ENCODE measurements at places on chromosomes 11 and 22.

GRCh38 chr11:10492084-10492483 is 37.0 kb downstream of the AMPD3 start:
- no peak for DNase-seq

- no peak for DNase-seq
Observed at GRCh38 chr11:91394073-91394726, 830.4 kb upstream of the FAT3 start.

- no peak for DNase-seq
Observed at GRCh38 chr11:94557992-94558391, 9.2 kb upstream of the PIWIL4 start.

- DNase-seq: no peak
Observed at GRCh38 chr11:8252946-8253345, 10.7 kb downstream of the LMO1 start.

DNA sequence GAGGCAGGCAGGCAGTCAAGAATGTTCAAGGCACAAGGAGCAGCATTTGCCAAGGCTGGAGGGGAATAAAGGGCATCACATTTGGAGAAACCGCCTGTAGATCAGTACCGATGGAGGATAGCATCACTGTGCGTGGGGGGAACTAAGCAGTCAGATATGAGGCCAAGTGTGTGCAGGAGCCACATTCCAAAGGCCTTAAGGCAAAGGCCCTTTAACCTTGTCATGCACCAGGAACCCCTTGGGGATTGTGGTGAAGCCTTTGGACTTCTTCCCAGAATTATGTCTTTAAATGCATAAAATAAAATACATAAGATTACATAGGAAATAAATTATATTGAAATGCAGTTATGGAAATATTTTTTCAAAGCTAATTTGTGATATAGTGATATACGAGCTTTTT is 532.1 kb downstream of the BUD13 start:
- no peak for DNase-seq

GRCh38 chr22:43957871-43958270 is 2.6 kb downstream of the SAMM50 start:
- DNase-seq: no peak

DNA sequence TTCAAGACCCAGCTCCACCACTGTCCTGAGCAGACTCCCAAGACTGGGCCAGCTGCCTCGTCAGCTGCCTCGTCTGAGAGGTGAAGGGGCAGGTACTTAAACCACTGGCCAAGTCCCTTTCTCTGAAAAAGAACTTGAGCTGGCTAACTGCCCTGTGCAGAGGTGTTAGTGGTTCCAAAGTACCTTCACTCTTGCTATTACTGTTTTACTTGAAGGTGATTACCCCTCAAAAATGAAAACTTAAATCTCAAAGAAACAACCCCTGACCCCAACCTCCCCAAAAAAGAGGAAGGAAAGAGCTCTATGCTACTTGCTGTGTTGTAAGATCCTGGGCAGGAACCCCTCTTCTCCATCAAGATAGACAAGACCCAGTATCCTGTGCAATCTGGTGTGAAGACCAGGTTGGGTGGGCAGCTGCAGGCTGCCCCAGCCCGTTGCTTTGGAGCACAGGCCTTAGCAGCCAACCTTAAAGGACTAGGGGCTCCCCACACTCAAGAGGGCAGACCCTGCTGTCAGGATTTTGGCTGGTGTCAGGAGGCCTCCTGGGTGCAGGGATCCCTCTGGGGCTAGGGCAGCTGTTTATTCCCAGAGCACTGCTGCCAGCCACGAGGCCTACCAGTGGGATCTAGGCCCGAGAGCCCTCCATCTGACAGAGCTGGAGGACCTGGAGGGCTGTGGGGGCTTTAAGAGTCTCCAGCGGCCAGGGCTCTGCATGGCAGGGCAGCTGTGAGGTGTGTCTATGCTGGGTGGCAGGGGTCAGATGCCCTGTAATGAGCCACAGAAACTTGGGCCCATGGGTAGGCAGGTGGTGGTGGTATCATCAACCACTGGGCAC is 13.0 kb downstream of the GUCD1 start:
- DNase-seq: no peak

DNA sequence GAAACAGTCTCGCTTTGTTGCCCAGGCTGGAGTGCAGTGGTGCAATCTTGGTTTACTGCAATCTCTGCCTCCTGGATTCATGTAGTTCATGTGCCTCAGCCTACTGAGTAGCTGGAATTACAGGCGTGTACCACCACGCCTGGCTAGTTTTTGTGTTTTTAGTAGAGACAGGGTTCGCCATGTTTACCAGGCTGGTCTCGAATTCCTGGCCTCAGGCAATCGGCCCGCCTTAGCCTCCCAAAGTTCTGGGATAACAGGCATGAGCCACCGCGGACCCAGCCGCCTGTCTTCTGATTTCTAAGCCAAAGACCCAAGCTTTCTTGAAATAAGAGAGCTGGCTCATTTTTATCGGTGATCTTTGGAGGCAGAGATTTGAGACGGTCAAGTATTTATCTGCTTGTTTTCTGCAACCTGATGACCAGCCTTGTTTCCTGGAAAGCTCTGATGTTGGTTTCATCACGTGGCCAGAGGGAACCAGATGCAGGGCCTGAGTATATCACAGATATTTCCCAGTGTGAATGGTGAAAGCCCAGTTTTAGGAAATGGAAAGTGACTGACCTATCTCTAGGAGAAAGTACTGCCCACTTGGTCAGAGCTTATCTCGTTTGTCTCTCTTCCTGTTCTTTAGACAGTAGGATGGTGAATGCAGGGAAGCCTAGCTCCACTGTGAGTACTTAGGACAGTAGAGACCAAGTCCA is 5.7 kb upstream of the SIDT2 start:
- DNase-seq: peak; percentile 45

DNA sequence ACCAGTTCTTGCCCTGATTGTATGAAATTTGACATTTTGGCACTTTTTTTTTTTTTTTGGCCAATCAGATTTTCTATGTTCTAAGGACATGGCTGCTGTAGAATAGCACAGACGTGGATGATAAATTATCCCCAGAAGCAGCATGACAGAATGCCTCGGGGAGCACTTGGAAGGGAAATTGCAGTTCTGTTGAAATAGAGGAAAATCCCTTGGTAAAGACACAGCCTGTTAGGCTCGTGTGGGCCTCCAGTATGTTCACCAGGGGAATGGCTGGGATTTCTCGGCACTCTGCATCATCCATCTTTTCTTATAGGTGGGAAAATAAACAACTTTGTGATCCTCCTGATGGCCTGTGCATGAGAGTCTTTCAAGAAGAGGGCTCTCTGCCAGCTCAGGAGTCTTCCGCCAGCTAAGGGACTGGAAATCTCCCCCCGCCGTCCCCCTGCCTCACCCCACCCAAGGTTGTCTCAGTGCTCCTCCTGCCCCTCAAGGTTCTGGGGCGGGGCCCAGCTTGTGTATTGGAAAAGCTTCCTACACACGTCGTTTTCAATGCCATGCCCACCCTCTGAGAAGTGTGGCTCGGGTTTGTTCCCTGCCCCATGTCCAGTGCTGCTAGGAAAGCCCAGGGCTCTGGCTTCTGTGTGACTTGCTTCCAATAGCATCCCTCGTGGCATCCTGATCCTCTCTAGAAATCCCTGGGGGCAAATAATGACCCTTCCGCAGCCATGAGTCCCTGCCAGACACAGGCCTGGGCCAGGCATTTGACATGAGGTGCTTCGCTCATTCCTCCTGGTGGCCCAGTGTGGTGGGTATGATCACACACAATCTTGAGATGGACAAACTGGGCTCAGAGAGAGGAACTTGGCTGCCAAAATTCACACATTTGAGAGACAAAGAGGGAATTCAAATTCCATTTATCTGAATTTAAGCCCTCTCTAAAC is 70.6 kb upstream of the ATXN10 start:
- no peak for DNase-seq

DNA sequence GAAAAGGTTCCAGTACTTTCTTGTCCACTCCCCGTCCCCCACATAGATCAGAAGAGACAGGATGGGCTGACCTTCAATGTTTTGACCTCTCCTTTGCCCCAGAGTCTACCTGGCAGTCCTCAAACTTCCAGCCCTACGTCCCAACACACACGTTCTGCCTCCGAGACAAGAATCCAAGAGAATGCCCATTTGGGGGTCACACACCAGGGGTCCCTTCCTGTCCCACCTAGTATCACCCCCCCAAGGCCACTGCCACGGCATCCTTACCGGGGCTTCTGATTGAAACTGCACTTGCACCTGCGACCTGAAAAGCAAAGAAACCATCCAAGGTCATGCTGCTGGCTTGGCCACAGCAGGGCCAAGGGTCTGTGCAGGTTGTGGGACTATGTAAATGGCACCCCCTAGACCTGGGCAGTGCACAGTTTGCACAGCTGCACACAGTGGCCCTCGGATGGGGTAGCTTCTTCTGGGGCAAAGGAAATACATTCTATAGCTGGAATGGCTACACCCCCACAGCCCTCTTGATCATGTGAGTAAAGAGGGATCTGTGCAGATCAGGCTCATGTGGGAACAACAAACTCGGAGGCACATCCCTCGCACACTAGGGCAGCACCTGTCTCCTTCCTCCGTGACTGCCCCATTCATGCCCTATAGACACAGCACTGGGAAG is 16.5 kb upstream of the FXYD2 start:
- DNase-seq: no peak

DNA sequence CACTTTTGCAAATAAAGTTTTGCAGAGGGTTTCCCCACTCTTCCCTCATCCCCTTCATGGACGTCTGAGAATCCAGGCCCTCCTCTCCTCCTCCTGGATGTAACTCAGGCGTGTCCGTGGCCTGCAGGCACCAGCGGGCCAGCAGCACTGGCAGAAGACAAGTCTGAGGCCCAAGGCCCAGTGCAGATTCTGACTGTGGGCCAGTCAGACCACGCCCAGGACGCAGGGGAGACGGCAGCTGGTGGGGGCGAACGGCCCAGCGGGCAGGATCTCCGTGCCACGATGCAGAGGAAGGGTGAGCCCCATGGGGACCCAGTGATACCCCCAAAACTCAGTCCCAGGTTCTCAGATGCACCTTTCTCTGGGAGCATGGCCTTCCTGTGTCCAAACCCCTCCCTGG is 14.4 kb downstream of the TUB start:
- no peak for DNase-seq

- DNase-seq: no peak
Observed at GRCh38 chr11:114061048-114061680, 1.7 kb downstream of the ZBTB16 start.

GRCh38 chr11:103749158-103749557 is 287.3 kb upstream of the DDI1 start:
- no peak for DNase-seq

DNA sequence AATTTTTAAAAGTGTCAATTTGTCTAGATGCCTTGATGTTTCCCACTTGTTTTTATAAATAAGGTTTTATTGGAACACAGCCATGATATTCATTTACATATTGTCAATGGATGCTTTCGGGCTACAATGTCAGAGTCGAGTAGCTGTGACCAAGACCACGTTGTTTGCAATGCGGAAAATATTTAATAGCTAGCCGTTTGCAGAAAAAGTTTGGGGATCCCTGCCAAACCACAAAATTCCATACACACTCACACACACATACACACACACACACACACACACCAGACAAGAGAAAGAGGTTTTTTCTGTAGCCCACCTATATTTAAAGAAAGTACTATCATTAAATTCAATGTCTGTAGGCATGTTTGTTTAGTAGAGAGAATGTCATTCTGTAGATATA is 58.3 kb downstream of the TYR start:
- DNase-seq: no peak

- no peak for DNase-seq
Observed at GRCh38 chr11:9207229-9207628, 57.9 kb downstream of the DENND5A start.

- no peak for DNase-seq
Observed at GRCh38 chr22:41411021-41411851, 29.5 kb downstream of the TEF start.

- DNase-seq: no peak
Observed at GRCh38 chr11:63502252-63502820, 3.5 kb upstream of the LGALS12 start.

GRCh38 chr22:31625257-31625640 is 36.8 kb downstream of the PISD start:
- no peak for DNase-seq

DNA sequence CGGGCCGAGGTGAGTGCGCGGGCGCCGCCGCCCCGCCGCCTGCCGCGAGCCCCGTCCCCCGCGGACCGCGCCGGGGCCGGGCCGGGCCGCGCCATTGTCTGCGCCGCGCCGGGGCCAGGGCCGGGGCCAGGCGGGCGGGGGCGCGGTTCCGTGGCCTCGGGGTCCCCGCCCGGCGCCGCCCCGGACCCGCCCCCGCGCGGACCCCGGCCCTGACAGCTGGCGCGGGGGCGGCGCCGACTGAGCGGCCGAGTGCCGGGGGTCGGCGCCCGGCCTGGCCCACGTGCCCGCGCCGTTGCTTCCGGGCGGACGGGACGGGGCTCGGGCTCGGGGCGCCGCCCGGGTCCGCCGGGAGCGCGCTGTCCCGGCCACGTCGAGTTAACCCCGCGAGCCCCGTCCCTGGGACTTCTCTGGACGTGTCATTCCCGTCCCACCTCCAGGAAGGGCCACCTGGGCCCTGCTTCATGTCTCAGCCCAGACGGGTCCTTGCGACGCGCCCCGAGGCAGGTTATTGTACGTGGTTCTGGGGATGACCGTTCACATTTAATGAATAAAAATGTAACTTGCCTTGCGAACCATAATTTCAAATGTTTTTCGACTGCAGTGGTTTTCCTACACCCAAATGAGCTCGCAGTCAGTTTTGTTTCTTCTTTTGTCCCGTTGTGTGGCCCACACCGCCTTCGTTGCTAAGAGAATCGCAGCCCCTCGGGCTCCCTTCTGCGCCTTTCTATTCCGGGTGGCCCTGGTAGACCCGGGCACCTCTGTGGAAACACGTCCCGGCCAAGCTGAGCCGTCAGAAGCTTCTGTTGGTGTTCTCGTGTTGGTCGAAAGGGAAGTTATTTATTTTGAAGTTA is 562 bp downstream of the ZBED4 start:
- DNase-seq: peak; percentile 35

DNA sequence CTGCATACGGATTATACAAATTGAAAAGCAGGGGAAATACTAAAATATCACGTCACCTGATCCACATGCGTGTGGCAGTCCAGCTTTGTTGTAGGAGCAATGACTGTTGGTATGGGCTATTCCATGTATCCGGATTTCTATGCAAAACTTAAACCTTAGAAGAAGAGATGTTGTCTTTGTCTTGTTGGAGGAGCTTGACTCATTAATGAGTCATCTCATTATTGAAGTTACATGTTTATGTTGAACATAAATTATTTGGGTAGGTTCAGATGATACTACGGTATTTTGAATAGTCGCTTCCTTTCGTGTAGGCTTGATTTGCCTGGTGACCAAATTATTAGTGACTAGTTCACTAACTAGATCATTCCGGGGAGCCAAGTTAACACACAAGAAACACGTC is 806 bp upstream of the SAAL1 start:
- no peak for DNase-seq
